ENCODE measurements at places on chromosomes 13 and 19.

DNA sequence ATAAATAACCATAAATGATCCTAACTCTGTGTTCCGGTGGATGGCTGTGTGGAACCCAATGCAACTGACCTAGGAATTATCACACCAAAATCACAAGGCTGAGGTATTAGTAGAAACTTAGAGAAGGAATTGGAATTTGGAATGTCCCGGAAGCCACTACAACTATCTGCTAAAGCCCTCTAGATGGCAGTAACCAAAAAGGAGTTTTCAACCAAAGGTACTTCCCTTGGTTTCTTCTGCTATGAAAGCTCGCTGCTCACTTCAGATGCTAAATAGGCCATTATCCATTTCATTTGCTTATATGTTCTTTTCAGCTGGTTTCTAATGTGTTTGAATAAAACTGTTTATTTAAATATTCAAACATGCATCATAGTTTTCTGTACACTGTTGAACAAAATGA lies 1589.1 kb upstream of the SPRY2 start:
- peak; percentile 87 for DNase-seq

GRCh38 chr13:32317716-32318465 lies 2.6 kb downstream of the BRCA2 start:
- DNase-seq = no peak

DNA sequence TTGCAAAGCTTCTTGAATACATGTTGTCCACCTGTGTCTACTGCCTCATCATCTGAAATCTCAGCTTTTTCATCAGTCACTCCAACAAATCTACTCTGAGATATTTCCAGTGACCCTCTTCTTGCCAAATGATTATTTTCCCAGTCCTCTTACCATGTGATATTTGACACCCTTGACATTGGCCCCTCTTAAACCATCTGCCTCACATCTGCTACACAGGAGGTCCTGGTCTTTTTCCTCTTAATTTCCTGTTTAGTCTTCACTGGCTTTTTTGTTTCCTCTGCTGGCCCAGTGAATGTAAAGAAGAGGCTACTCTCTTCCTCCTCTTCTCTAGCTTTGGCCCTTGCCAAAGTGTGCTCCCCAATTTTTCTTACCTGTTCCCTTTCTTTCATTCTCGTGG lies 218.7 kb downstream of the DNAJC15 start:
- DNase-seq = no peak

- DNase-seq = no peak
Observed at GRCh38 chr13:75326173-75327134, 155.5 kb downstream of the TBC1D4 start.

- DNase-seq = peak; percentile 75
Observed at GRCh38 chr19:49684251-49684982, 5.0 kb upstream of the ADM5 start.

GRCh38 chr13:51912091-51912490 lies 50.3 kb downstream of the CCDC70 start:
- no peak for DNase-seq
